Suppressor macrophage (primary cell): ENCODE measurements at places on chromosomes 5 and 9.
A peak's percentile ranks its signal among the peaks of the same experiment; 100 is the strongest.

DNA sequence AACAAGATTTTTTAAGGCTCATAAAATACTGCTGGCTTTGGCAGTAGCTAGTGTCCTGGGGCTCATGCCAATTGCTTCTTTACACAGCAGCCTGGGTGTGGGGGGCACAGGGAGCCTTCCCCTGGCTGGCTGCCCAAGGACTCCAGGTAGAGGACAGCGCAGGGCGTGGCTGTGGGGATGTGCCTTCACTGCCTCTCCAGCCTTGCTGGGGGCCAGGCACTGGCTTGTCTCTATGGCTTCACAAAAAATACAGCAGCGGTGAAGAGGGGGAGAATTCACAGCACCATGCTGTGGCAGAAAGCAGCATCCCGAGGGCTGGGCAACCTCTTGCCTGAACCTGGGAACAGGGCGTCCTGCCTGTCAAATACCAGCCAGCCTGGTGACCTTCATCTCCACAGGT lies 57.4 kb downstream of the DAP start:
- no peak for DNase-seq

- no peak for DNase-seq
These were observed 44.9 kb downstream of the MACROH2A1 start for GRCh38 chr5:135353952-135354721.

DNA sequence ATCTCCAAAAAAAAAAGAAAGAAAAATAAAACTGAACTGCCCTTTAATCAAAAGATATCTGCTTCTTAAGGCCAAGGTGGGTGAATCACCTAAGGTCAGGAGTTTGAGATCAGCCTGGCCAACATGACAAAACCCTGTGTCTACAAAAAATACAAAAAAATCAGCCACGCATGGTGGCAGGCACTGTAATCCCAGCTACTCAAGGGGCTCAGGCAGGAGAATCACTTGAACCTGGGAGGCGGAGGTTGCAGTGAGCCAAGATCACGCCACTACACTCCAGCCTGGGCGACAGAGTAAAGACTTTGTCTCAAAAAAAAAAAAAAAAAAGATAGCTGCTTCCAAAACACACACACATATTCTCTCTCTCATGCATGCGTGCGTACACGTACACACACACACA lies 17.8 kb downstream of the SCAI start:
- DNase-seq: no peak

DNA sequence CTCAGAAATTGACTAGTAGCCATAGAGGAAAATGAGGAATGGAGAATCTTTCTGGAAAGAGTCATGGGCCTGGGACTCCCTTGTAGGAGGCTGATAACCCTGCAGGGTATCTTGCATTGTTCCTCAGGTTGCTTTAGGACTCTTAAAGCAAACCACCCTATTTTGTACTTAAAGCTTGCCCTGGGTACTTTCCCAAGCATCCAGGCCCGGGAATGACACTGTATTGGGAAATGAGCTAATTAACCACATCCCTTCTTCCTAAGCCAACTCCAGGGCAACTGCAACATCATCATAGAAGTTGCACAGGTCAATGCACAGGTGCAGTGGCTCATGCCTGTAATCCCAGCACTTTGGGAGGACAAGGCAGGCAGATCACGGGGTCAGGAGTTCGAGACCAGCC lies 55.9 kb downstream of the UGCG start:
- no peak for DNase-seq

GRCh38 chr5:10220248-10220647 lies 29.4 kb downstream of the ATPSCKMT start:
- DNase-seq: no peak

- DNase-seq: peak; percentile 90
These were observed 70.0 kb downstream of the SHB start for GRCh38 chr9:37998881-37999587.

GRCh38 chr5:32088214-32088613 lies 85.9 kb downstream of the GOLPH3 start:
- DNase-seq: no peak

- DNase-seq: no peak
These were observed 14.1 kb upstream of the NTRK2 start for GRCh38 chr9:84655447-84655846.

DNA sequence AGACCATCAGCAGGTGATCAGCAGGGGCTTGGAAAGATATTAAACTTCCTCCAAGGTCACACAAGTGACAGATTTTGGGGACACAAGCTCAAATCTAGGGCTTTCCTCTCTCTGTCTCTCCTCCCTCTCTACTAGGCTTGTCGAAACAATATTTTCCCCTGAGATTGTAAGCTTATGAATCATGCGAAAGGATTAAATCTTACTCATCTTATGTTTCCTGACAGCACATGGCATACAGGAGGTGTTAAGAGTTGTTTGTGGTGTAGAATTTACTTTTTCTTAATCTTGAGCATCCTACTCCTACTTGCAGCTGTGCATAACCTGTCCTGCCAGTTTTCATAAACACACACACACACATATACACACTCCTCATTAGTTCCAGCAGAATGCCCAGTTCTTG lies 186.3 kb downstream of the MARCHF11 start:
- DNase-seq: no peak

DNA sequence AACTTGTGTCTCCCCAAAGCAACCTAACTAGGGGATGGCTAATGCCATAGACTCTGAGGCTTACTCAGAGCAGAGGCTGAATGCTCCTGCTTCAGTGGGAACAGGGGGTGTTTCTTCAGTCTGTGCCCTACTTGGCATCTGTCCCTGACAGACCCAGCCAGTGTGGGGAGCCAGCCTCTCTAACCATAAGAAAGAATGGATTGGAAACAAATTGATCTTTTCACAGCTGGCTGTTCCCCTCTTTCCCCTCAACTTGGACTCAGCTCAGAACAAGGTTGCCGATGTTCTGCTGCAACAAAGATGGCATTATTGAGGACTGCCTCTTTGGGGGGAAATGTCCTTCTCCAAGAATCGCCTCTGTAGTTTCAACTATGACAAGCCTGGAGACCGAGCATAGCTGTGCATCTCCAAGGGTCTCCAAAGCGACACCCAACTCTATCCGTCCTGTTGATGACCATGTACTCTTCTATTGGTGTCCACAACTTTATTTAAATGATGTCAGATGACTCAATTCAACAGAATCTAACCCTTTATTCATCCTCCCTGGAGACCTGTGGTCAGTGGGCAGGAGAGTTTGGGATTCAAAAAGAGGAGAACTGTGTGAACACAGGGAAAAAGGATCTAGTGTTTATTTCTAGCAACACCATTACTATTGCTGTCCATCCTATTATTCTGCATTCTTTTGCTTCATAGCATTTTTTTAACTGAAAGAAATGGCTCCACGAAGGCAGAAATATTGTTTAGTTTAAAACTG lies 24.7 kb upstream of the TNC start:
- DNase-seq: no peak

DNA sequence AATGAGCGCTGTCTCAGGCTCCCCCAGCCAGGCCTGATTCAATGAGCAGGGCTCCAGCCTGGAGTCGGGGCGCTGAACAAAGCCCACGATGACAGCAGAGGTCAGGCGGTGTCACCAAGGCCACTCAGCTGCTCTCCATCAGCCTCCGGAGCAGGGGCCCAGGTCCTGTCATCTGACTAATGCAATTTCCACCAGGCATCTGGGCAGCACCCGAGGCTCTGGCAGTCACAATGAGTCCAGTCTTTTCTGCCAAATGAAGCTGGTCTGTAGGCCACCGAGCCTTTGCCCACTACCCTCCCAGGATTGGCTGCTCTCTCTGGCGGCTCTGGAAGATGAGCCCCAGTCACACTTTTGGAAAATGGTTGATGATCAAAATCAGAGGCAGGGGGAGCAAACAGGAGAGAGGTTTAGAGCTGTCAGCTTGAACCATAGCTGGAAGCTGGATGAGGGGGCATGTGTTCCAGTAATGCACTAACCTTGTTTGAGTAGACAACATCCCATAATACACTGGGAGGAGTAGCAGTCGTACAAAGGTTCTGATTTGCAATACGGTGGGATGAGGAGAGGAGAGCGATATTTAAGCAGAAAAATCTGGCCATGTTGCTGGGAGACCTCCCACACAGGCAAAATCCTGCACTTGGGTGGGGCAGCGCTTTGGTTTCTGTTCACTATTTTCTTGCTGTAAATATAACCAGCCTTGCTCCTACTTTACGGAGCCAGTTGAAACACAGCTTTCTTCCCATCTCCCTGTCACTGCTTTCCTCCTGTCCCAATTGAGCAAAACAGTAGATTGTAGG lies 306.4 kb upstream of the PANK3 start:
- no peak for DNase-seq

DNA sequence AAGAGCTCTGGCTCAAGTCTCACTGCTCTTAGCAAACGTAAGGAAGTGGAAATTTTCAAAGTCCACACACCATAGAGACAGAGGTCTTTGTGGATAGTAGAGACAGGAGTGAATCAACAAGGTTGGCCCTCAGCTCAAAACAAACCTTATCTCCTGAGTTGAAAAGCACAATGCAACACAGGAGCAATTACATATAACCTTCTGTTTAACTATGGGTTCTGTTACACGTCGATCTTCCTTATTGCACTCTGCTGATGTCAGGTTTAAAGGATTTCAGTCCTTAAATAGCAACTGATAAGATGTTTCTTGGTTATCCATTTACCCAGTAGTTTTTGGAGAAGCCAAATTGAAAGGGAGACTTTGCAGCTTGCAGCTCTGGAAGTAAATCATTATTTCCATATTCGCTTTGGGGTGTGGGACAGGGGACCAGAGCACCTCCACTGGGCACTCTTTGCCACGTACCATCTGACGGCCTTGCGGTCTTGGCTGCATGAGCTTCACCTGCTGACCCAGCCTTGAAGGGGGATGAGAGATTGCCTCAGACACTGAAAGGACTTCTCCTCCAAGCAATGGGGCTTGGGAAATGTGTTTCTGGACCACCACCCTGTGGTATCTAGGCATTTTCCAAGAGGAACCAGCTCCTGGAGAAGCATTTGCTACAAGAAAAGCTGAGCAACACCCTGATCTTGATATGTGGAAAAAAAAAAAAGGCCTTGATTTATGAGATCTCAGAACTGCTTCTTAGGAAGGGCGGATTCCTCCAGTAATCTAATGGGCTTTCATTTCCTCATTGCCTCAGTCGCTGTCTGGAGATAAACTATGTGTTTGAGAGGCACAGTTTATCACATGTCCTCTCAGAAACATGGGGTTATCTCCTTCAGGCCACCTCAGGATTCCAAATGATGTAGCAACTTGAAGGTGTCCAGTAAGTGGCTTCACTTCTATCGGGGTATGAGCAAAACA lies 56.2 kb upstream of the ZNF622 start:
- DNase-seq: no peak

DNA sequence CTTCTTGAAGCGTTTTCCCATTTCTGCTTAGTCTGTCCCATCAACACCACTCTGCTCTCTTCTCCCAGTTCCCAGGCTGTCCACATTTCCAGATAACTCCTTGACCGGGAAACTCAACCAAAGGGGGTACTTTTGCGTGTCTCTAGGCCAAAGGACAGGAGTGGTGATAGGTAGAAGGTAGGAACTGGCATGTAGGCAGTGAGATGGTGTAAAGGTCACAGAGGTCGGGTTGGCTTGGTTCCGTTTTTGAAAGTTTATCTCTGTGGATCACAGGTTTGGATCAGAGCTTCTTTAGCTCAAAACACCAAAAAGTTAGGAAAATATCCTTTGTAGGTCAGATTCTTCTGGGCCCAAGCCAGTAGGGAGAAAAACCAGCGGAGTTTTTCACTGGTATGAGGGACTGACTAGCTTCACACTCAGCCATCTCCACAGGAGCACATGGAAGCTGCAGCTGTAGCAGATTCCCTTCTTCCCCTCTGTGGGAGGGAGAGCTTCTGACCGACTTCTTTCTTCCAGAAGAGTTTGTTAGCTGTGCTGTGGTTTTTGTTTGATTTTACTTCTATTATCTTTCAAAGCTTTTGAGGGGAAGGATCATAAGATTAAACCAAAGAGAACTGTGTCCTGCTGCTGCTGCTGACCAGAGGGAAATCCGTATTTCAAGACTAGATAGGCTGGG lies 98.4 kb upstream of the DMRT1 start:
- no peak for DNase-seq

DNA sequence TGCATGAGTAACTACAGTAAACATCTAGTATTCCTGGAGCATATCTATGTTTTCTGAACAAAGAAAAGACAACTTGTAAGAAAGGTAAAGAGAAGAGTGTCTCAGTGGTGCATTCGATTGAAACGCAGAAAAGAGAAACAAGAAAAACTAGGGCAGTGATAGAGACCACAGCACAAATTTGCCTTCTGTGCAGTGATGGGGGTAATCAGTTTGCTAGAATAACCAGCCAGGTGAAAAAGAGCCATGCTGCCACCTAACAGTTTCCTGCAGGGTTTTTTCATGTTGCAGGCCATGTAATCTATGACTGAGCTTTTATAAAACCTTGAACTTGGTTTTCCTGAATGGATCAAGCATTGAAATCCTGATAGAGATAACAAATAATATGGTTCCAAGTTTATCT lies 198.4 kb upstream of the MEF2C start:
- DNase-seq: no peak

- no peak for DNase-seq
These were observed 36.2 kb downstream of the RAPGEF1 start for GRCh38 chr9:131703697-131704096.

DNA sequence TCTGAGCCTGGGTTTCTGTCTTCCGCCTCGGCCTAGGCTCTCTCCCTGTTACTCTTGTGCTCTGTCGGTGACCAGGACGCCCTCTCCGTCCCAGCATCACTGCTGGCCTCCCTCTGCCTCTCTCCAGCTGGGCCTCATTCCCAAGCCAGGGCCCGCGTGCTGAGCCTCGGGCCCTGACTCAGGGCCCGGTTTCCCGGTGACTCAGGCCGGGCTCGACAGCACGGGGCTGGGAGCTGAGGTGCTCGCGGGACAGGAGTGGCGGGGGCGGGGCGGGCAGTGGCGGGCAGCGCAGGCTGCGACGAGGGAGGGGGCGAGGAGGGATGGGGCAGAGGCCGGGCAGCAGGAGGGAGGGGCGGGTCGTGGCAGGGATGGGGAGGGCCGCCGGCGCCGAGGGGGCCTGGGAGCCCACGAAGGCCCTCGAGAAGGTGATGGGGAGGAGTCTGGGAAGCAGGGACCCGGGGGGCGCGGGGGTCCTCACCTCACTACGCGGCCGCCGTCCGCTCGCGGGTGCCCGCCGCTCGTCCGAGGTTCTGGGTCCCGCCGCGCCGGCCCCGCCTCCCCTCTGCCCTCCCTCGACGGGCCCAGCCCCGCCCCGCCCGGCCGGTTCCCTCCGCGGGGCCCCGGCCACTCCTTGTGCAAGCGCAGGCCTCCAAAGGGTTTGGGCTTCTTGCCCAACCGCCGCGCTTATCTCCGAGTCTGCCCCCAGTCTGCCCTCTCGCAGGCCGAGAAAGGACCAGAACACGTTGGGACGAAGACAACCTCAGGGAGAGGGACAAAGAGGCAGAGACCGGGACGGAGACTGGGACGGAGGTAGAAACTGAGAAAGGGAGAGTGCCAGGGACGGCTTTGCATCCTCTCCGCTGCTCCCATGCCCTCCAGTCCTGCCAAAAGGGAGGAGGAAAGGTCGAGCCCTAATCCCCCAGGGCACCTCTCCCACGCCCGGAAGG lies at the start of gene ARAP3:
Gene ARAP3 (minus strand): TSS at position 536 of the 947 bp plus-strand sequence. CDS start 1,744 bp downstream, outside the sequence.
- DNase-seq: peak; percentile 64

DNA sequence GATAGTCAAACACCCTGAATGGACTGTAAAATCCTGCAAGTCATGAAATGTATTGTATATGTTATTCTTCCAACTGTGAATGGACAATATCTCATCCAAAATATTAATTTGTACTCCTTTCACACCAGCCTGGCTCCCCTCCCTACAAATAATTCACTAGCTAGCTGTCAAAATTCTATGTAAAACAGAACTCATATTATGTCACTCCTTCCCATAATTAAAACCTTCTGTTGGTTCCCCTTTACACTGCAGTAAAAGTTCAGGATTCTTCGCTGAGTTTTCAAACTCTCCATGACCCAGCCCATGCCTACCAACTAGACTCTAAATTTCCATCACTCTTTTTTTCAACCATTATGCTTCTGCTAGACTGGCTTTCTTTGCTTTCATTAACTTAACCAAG lies 857.1 kb downstream of the TAF11L14 start:
- DNase-seq: no peak

- no peak for DNase-seq
These were observed 102.5 kb downstream of the GPBP1 start for GRCh38 chr5:57276353-57276752.
